ENCODE measurements at places on chromosomes 4 and X.
A peak's percentile ranks its signal among the peaks of the same experiment; 100 is the strongest.

- DNase-seq = no peak
These were observed 151.7 kb upstream of the MAOA start for GRCh38 chrX:43504394-43504793.

DNA sequence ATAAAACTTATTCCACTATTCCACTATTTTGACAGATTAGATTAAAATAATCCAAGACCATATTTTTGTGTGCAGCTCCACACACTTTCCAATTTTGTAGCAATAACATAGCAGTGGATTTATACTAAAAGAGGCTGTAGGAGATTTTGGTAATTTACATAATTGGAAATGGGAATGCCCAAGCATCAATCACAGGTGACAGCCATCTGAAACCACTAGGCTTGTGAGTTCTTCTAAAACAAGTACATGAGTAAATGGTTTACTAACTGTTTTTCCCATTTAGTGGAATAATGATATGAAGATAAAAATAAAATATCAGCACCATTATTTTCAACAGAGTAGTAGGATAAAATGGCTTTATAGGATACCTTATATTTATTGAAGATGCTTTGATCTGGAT is 4.4 kb downstream of the ANK2 start:
- no peak for DNase-seq

- no peak for DNase-seq
These were observed 1539.0 kb upstream of the IGFBP7 start for GRCh38 chr4:58649226-58649625.

DNA sequence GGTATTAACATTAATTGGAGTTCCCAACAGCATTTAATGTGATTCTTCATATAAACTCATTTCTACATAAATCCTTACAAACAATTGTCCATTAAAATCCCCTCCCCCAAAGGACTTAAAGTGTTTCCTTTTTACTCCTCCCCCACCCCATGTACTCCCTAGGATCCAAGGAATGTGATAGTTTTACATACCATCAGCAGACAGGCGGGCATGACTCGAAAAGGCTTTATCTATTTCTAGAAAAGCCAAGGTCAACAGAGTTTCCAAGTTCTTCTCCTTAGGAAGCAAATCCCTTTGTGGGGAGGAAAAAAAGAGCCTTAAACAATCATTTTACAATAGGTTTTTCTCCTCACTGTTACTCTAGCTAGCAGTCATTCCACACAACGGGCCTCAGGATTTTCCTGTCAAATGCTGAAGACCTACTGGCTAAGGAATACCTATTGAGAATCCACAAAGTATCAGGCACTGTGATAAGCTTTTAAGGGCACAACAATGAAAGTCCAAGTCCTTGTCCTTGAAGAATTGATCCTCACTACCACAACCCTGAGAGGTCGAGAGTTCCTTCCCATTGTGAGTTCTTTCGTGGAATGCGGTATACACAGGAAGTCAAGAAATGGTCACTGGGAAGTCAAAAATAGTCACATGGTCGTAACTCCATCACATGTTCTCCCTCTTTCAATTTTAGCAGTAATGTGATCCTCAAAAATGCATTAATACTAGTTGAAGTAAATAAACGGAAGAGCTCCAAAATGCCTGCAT is 7.2 kb downstream of the PPM1K start:
- DNase-seq = no peak

GRCh38 chr4:154417373-154417673 is 74.3 kb downstream of the DCHS2 start:
- no peak for DNase-seq

DNA sequence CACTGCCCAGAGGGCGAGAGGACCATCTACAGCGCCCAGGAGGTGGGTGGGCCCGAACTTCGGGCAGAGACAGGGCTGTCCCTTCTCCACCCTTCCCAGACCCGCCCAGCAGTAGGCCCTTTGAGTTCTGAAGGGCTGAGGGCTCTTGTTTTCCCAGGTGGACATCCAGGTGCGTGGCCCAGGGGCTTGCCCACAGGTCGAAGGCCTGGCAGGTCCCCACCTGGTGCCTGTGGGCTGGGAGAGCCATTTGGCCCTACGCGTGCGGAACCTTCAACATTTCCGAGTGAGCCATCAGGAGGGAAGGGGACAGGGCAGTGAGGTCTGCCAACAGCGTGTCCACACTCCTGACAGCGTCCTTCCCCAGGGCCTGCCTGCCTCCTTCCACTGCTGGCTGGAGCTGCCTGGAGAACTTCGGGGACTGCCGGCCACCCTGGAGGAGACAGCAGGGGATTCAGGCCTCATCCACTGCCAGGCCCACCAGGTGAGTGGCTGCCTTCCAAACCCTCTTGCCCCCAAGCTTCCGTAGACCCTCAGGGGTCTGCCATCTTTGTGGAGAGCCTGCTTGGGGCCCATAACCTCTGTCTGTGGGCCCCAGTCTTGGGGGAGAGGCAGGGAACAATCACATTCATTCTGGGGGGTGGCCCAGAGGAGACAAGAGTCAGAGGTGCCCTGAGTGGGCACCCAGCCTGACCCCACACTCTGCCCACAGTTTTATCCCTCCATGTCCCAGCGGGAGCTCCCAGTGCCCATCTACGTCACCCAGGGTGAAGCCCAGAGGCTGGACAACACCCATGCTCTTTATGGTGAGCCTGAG is 6.8 kb downstream of the PLXNB3 start:
- DNase-seq = no peak

DNA sequence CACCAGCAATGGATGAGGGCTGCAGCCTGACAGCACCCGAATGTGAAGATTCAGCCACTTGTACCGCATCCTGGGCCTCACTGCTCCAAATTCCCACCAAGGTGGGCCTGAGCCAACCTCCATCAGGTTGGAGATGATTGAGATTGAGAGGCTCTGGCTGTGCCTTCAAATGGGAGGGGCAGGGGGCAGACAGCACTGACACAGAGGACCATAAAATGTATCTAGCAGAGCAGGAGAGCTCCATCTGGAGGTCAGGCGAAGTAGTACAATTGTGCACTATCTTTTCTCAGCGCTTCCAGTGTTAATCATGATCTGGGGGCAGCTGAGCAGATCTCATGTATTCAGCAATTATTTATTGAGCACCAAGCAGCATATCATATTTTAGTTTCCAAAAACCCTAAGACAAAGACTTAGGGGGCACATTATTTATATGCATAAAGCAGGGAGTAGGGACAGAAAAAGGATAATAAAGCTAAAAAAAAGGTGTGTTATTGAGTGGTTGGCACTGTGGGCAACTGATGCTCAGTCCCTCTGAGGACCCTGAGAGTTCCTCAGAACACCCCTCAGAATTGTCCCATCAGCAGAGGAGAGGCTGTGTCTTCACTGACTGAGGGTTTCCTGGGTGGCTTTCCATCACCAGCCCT is 31.6 kb upstream of the C1QTNF7 start:
- no peak for DNase-seq

- DNase-seq = no peak
These were observed 114.8 kb downstream of the REELD1 start for GRCh38 chr4:146329050-146329716.

GRCh38 chrX:100995469-100995868 is 26.0 kb downstream of the ARL13A start:
- no peak for DNase-seq

DNA sequence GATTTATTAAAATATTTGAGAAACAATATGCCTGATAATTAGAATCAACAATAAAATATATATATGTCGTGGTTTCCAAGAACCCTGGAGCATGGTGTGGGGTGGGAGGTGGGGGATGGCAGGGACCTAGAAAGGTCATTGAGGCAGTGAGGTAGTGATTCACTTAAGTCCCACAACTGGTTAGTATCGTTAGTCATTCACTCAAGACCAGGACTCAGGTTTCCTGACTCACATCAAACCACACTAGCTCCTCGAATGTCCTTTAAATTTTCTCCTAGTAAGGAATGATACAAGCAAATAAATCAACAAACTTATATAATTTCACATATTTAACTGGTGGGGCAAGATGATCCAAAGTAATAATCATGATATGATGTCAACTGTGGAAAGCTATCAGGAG is 158.8 kb upstream of the AADAT start:
- DNase-seq = no peak

- DNase-seq = no peak
These were observed 31.9 kb upstream of the TLR2 start for GRCh38 chr4:153652051-153652784.

GRCh38 chrX:34656467-34656841 is 631 bp downstream of the TMEM47 start:
- DNase-seq = peak; percentile 11

- no peak for DNase-seq
These were observed 69.5 kb downstream of the PDE5A start for GRCh38 chr4:119559044-119559647.

DNA sequence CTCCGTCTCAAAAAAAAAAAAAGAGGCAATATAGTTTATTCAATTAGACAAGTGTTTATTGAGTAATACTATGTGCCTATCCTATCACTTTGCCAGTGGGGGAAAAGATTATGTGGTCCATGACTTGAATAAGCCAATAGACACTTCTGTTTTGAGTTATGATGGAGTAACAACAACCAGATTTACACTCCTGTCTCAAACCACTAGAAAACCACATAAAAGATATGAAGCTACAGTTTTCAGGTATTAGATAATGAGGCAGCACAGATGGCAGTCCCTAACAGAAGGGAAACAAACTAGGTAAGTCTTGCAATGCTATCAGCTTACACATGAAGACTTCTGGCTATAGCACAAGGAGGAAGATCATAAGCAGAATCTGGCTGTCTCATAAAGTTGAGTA is 22.5 kb downstream of the NFXL1 start:
- DNase-seq = no peak

- DNase-seq = no peak
These were observed 95.8 kb downstream of the HMX1 start for GRCh38 chr4:8775751-8776355.

GRCh38 chr4:82223715-82224114 is 150.1 kb downstream of the HNRNPD start:
- DNase-seq = no peak

GRCh38 chr4:168724686-168725411 is 228.0 kb downstream of the PALLD start:
- no peak for DNase-seq

GRCh38 chr4:88999392-88999930 is 57.5 kb downstream of the FAM13A start:
- no peak for DNase-seq

All from progenitor cell of endocrine pancreas (in vitro differentiated cells).